Stimulated activated CD4-positive, alpha-beta T cell treated with anti-CD3 and anti-CD28 coated beads, TNF-alpha, amount 100 ng/mL, for 1 hour (primary cell): ENCODE measurements at places on chromosomes 12 and 14.
A peak's percentile ranks its signal among the peaks of the same experiment; 100 is the strongest.

DNA sequence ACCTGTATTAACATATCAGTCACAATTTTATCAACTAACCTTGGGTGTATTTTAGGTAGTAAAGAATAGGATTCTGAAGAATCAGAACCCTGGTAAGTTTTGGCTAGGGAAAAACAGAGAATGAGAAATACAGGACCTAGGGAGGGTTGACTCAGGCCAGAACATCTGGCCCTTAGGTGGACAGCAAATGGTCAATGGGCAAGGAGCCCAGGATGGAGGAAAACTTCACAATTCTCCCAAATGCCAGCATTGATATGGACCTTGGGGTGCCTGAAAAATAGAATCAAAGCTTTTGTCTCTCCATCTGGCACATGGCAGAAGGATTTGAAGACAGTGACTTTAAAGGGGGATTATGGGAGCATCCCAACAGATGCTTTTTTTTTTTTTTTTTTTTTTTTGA is 32.7 kb upstream of the PRPF39 start:
- no peak for DNase-seq

DNA sequence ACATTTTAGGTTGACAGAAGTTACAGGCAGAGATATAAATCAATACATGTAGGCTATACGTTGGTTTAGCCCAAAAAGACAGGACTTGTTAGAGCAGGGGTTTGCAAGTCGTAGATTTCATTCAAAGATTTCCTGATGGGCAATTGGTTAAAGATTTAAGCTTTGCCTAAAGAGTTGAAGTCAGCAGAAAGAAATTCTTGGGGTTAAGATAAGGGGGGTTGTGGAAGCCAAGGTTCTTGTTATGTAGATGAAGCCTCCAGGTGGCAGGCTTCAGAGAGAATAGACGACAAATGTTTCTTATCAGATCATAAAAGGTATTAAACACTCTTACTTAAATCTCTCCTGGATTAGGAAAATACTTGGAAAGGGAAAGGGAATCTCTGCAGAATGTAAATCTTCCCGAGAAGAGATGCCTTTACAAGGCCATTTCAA is 510.8 kb downstream of the TMTC2 start:
- no peak for DNase-seq

DNA sequence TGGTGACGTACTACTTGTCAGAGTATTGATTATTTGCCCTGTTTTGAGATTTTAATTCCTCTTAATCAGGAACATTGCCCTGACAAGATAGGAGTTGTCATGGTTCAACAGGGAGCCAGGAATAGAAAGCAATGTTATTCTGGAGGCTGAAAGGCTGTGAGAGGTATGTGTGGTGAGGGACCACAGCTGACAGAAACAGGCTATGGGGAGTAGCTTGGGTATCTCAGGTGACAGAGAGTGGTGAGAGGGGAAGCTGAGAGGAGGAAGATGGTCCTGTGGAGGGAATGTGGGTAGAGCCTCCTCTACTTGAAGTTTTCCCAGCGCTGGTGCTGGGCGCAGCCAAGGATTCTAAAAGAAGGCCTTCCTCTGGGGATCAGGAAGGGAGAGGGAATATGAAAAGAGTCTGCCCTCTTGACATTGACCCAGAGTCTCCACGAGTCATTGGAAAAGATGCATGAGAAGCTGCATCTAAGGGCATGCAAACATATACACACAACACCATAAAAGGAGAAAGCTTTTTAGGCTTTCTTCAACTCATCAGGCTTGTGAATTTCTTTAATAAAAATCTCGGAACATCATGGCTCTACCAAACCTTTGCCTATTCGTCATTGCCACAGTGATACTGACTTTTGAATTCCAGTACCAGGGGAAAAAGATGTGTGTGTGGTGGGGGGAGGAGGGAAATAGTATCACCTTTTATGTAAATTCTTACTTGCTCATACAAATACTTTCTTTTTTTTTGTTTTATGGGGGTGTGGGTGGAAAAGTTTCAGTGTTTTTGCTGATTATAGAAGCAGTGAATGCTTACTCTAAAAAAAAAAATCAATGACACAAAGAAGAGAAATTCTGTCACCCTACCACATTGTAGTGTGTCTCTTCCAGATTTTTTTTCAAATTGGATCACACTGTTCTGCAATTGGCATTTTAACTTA is 39.9 kb upstream of the DHRS7 start:
- no peak for DNase-seq

- DNase-seq: no peak
Measured at GRCh38 chr12:32897281-32897610, 669 bp upstream of the PKP2 start.

GRCh38 chr14:58107947-58108552 is 44.0 kb downstream of the ARMH4 start:
- no peak for DNase-seq

- DNase-seq: peak; percentile 28
Measured at GRCh38 chr12:153080-153746, 60.7 kb downstream of the SLC6A12 start.

DNA sequence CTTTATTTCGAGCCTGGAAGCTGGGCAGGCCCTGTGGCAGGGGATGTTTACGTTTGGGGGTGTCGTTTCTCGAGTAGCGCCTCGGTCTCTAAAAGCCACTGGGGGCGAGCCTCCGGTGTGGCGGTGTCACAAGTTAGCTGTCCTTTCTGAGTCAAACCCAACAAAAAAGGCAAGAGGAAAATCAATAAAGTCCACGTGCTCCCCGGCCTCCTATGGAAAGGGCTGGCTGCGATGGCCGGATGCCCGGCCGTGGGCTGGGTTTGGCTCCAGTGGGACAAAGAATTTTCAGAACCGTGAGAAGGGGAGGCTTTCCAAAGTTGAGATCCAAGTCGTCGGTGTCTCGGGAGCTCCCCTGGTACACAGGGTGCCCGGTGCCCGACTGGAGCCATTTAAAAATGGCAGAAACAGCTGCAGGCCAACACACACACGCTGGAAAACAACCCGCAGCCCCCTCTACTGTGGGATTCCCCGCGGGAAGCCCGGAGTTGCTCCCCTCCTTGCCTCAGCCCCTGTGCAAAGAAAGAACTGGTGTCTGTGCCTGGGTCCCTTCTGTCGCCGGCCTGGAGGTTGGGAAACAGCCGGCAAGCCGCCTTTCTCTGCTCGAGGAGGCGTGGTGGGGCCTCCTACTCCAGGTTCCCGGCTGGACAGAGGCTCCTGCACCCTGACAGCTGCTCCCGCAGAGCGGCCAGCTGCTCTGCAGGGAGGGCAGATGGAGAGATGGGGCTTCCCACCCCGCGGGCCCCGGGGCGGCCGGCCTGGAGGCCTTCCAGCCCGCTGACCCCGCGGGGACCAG is 1.9 kb downstream of the BCL7A start:
- no peak for DNase-seq

DNA sequence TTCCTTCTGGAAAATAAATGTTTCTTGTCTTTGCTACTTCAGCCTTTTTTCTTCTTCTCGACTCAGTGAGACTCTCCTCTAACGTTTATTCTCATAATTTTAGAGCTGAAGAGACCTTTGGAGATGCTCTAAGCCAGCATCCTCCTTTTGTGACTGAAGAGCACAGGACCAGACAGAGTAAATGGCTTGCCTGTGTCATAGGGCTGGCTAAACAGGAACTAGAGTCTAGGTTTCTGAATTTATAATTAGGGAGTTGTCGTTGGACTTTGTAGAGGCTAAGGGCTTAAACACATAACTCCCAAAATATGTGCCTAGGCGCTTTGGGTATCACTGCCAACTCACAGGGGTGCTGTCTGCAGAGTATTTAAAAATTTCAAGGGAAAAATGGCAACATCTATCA is 98.5 kb downstream of the FGD4 start:
- no peak for DNase-seq

- DNase-seq: no peak
Measured at GRCh38 chr14:38255673-38256532, at the start of gene CLEC14A. CLEC14A (minus strand) TSS chr14:38256093; CDS start chr14:38256022, 71 bp downstream.

DNA sequence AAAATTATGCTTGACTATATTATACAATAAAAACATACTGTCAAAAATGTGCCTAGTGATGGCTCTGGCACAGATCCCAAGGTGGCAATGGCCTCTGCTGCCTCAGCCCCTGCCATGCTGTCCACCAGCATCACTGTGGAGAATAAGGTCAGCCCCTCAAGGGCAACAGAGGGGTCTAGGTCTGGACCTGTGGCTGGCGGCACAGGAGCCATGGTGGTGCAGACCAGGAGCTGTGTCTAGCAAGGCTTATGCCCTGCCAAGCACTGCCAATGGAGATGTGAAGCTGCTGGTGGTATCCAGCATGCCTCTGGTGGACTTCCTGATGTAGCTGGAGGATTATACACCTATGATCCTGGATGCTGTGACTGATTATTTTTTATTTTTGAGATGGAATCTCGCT is 125.9 kb downstream of the DENND5B start:
- no peak for DNase-seq

GRCh38 chr12:82708061-82708879 is 21.6 kb downstream of the TMTC2 start:
- DNase-seq: no peak
